ENCODE measurements at places on chromosomes 5 and 9.

GRCh38 chr5:158390577-158390976 lies 531.6 kb upstream of the CLINT1 start:
- no peak for DNase-seq

DNA sequence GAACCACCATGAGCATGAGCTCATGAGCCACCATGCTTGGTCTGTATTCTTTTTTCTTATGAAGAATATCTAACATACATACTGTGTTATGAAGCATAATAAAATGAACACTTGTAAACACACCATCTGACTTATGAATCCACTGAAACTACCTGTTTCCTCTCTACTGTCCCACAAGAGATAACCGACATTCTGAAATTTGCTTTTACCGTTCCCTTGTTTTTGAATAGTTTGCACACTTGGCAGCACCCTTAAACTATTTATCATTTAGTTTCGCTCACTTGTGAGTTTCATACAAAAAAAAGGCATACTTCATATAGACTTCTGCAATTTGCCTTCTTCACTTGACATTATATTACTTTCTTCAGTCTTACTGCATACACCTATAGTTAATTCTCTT lies 8.9 kb downstream of the LARS1 start:
- DNase-seq: no peak

GRCh38 chr9:69168709-69169217 lies 5.3 kb upstream of the TJP2 start:
- no peak for DNase-seq

- DNase-seq: no peak
Observed at GRCh38 chr5:153081385-153081784, 409.1 kb upstream of the GRIA1 start.

DNA sequence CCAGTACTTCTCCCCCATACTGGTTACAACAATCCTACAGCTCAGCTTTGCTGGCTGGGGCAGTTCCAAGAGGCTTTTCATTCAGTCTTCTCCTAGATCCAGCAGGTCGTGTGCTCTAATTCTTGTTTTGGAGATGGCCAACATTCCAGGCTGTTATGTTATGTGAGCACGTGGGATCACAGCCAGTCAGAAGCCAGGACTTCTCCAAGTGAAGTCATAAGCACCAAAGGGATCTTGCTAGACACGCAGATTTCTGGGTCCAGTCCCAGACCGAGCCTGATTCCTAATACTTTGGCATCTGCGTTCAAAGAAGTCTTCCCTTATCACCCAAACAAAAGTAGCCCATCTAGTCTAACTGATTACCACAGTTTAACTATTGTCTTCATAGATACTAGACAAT lies 1.4 kb upstream of the LARP1 start:
- no peak for DNase-seq

- no peak for DNase-seq
Observed at GRCh38 chr5:111004291-111004690, 67.2 kb upstream of the TSLP start.
